ENCODE measurements at places on chromosomes 5 and 9. TPM values are rescaled to one million over a fixed set of nuclear protein-coding genes. Genes with fewer than 3 reads are reported as not detected.

DNA sequence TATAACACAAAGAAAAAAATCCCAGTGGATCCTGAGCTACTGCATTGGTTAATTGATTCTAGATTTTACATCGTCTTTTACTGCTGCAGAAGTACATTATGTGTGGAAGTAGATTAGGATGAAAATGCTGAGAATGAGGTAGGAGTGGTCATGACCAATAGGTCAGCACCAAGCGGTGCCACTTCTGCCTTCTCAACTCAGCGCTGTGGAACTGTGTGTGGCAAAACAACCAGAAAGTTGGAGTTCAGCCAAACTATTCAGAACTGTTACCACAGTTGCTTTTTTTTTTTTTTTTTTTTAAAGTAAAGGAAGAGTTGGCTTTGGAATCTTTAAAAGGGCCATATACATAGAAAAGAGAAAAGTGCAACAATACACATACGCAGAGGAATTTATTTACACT, 24.2 kb downstream of the POU5F2 start:
- DNase-seq: no peak

DNA sequence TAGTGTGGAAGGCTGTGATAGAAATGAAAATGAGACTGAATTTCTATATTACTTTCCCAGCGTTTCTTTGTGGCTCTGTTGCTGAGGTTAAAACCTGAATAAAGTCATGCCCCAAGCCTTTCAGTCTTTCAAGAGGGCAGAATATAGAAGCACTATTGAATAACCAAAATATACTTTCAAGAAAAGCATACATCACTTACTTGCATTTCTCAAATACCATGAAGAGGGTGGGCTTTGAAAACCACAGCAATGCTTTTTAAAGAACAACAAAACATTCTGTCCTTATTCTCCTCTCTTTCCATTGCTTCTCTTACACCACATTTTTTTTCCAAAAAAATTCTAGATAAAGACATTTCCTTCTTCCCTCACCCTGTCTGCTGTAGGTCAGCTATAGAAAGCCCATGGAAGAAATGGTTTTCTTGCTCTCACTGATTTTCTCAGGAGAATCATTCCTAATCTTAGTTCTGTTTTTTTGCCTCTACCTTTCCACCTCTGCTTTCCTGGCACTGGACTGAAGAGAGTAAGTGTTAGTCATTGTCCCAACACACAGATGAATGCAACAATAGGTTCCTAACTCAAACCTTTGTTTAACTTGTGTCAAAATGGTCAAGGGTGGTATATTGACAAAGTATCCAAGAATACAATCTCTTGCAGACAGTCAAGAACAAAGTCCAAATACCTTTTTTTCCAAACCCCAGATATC, 51.6 kb downstream of the NUDT12 start:
- no peak for DNase-seq

DNA sequence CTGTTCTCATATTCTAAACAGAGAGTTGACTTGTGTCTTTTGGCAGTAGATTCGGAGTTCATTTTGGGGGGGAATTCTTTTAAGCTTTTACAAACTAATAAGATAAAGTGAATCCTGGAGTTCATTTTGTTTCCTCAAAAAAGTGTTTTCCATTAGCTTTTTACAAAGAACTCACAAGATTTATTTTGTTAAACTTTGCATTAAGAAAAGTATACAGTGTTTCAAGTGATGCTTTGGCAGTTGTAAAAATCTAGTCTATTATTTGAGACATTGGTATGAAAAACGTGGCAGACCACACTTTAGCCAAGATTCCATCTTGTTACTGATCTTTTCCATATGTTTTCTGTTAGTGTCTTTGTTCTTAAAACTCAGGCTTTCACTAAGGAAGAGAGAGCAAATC, 1.2 kb upstream of the OMD start:
- DNase-seq: peak; percentile 91

DNA sequence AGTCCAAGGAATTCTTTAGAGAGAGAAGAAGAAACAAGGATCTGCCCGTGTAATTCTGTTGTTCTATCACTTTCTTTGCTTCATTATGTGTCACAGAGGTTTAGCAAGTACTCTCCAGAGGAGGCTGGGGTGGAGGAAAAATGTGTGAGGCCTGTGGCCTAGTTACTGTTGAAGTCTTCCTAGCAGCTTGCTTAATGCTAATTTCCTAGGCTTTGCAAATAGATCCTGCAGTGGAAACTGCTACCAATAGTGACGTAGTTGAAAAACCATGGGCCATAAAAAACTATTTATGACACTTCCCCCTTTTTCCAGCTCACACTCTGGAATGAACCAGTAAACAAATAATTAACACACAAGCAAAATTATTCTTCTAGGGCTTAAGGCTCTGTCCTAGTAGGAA, 27.0 kb upstream of the C9orf72 start:
- DNase-seq: peak; percentile 9

DNA sequence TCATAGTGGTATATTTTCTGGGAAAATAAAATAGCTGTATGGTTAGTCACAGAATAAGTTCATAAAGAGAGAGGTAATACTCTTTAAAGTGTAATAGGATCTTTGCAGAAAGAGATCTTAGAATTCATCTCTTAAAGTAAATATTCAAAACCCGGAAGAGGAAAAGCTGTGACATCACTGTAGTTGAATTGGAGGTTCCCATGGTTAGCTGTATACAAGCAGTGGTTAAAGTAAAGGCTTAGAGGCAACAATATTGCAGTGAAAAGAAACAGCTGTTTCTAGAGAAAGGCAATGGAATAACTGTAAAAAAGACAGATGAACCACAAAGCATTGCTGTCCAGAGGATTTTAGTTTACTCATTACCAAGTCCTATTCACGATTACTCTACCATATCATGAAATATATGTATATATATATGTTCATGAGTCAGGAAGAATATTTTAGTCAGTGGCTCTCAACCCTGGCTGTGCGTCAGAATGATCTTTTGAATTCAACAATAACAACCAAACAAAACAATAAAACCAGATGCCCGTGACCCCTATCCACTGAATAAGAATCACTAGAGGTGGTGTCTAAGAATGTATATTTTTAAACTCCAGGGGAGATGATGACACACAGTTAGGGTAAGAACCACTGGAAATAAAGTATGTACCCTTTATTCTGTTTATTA, 4.7 kb downstream of the ERCC6L2 start:
- peak; percentile 40 for DNase-seq

DNA sequence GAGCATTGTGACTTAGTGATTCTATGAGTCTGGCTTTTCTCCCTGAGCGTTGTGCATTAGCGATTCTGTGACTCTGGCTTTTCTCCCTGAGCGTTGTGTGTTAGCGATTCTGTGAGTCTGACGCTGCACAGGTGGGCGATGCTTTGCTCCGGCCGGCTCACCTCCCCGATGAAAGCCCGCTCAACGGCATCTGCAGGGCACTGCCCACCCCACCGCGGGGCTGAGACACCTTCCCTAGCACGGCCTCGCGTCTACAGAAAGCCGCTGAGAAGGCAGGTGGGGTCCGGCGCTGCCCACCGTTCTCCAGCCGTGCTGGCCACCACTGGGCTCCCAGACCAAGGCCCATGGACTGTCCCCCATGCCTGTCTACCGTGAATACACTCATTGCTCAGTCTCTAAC, 12.8 kb upstream of the SLC9A3 start:
- no peak for DNase-seq

DNA sequence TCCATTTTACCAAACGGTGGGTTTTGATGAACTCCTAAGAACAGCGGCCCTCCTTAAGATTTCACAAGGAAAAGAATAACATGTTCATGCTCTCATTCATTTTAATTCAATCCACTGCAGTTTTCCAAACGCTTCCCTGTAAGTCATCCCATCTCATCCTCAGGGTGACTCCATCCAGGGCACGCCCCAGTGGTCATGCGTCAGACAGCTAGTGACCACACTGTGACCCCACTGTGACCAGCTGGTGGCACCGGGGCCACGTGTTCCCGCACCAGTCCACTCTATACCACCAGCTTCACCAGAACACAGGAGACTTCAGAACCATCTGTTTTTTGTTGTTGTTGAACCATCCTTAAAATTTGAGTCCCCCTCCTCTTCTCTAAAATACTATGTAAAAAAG, 14.3 kb downstream of the ATPSCKMT start:
- no peak for DNase-seq

GRCh38 chr5:139494832-139495231, 12.3 kb upstream of the STING1 start:
- no peak for DNase-seq

DNA sequence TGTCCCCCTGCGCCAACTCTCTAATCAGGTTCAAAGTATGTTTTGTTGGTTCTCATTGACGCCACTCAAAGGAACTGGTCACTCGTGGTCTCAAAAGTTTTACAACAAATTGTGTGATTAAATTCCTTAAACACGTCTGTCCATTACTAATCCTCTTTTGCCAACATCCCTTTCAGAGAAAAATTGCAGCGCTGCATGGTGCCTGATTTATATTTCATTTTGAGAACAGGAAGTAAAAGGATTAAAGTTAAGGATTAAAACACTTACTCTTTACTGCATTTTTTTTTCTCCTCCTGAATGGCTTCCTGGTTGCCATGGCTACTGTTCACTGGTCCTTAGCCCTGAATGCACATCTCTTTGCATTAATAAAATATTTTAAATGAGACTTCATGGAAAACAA, 383.5 kb downstream of the GLIS3 start:
- no peak for DNase-seq

- no peak for DNase-seq
Measured at GRCh38 chr5:126525630-126526245, 69.3 kb downstream of the ALDH7A1 start.

GRCh38 chr5:80916676-80917075, 43.5 kb upstream of the RASGRF2 start:
- peak; percentile 16 for DNase-seq

DNA sequence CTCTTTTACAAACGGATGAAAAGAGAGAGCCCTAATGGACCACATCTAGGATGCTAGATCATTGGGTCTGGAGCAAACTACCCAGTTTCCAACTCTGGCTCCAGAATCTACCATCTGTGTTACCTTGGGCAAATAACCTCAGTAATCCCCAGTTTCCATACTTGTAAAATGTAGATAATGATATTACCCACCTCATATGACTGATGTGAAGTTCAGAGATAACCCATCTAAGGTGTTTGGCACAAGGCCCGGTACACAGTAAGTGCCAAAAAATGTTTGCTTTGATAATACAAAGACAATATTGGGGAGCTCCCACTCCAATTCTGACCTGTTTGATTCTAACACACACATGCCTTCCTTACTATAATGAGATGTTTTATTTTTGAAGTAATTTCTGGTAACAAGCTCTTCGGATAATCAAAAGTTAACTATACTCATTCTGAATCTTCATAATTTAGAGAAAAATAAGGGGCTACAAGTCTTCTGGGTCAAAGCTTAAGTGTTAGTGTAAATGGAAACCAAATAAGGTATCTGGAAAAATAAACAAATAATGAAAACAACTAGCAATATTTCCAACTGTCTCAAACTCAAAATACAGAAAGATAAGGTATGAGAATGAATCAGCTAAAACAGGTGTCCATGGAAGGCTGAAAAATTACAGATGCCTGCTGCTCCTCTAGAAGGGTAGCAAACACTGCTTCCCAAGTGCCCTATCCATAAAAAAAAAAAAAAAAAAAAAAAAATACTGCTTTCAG, 30.4 kb downstream of the ELL2 start:
- no peak for DNase-seq

DNA sequence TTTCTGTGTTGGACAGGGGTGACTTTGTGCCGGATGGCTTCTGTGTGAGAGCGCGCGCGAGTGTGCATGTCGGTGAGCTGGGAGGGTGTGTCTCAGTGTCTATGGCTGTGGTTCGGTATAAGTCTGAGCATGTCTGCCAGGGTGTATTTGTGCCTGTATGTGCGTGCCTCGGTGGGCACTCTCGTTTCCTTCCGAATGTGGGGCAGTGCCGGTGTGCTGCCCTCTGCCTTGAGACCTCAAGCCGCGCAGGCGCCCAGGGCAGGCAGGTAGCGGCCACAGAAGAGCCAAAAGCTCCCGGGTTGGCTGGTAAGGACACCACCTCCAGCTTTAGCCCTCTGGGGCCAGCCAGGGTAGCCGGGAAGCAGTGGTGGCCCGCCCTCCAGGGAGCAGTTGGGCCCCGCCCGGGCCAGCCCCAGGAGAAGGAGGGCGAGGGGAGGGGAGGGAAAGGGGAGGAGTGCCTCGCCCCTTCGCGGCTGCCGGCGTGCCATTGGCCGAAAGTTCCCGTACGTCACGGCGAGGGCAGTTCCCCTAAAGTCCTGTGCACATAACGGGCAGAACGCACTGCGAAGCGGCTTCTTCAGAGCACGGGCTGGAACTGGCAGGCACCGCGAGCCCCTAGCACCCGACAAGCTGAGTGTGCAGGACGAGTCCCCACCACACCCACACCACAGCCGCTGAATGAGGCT, at the start of gene ADRB2:
Gene ADRB2, plus strand, starts transcription at position 559 of the 686 bp plus-strand sequence. CDS start 221 bp downstream, outside the sequence.
- DNase-seq: peak; percentile 77

GRCh38 chr9:4640027-4640426, 22.1 kb upstream of the PLPP6 start:
- peak; percentile 1 for DNase-seq

DNA sequence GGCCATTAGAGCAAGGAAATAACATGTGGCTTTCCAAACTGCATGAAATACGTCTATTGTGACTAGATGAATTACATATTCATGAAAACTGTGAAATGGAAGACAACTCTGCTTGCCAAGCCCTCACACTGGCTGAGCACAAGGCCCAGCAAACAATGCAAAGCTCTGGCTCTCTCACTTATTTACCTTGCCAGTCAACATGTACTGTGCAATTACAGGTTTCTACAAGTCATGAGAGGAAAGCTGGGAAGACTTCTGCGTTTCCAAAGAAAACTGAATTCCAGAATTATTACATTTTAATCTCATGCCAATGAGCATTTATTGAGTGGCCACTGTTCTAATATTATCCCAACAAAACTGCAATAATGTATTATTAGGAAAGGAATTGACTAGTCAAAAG, 12.1 kb upstream of the C5orf63 start:
- no peak for DNase-seq

- no peak for DNase-seq
Measured at GRCh38 chr9:98877311-98877710, 66.4 kb upstream of the COL15A1 start.

RNF224 gene
- total RNA-seq: not detected

IFNA2 gene
- total RNA-seq: not detected

SETD9 gene
- total RNA-seq: 7.8 TPM

ZFP2 gene
- 1.9 TPM for total RNA-seq

ITK gene
- 1.3 TPM for total RNA-seq

DDX41 gene
- total RNA-seq: 55.4 TPM

CKMT2 gene
- total RNA-seq: 20.3 TPM

NR2F1-AS1 gene
- 5.4 TPM for total RNA-seq
